ENCODE measurements at places on chromosomes 2 and 18. TPM values are rescaled to one million over a fixed set of nuclear protein-coding genes. Genes with fewer than 3 reads are reported as not detected.
A peak's percentile ranks its signal among the peaks of the same experiment; 100 is the strongest.

GRCh38 chr2:241550616-241551580 lies 7.6 kb upstream of the BOK start:
- no peaks in the 10 kb centered on the region for H3K4me1 ChIP-seq
- no peak for DNase-seq
- H3K36me3 ChIP-seq, result no peaks in the 10 kb centered on the region
- H3K27ac ChIP-seq, result no peak overlapping the region
- H3K27me3 ChIP-seq, result no peaks in the 10 kb centered on the region

RFTN2 gene
- not detected for total RNA-seq

DNA sequence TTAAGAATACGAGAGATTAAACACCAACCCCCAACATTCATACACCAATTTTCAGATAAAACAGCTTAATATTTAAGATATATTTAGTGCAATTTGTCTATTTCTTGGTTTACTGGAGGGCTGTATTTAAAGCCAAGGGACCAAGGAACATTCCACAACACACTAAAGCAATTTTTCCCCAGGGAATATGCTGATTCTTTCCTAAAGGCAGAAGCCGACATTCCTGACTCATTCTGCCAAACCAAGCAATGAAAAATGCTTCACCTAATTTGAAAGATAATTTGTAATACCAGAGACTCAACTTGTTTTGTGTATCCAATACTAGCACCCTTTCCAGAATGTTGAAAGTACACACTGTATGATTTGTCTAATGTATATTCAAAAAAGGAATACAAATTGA lies 1267.6 kb upstream of the PIK3C3 start:
- DNase-seq, result no peak
- no peaks in the 10 kb centered on the region for H3K4me1 ChIP-seq
- no peak overlapping the region for H3K27ac ChIP-seq
- H3K4me3 ChIP-seq, result no peak overlapping the region
- H3K36me3 ChIP-seq, result no peaks in the 10 kb centered on the region

MYL1 gene
- not detected for total RNA-seq

RAB11FIP5 gene
- 0.05 TPM for total RNA-seq

VPS4B gene
- 34.0 TPM for total RNA-seq

MAP3K2 gene
- total RNA-seq, result 39.6 TPM

GRCh38 chr2:216546641-216547403 lies 48.2 kb downstream of the RPL37A start:
- H3K36me3 ChIP-seq, result no peaks in the 10 kb centered on the region
- H3K27ac ChIP-seq, result no peak overlapping the region
- no peak for DNase-seq
- H3K27me3 ChIP-seq, result no peaks in the 10 kb centered on the region

GRCh38 chr2:76444732-76445131 lies 734.0 kb upstream of the GCFC2 start:
- no peaks in the 10 kb centered on the region for H3K36me3 ChIP-seq
- no peak for DNase-seq
- no peaks in the 10 kb centered on the region for H3K27me3 ChIP-seq
- H3K4me1 ChIP-seq, result no peaks in the 10 kb centered on the region
- no peak overlapping the region for H3K4me3 ChIP-seq

GRCh38 chr2:46982351-46983064 lies 66.9 kb upstream of the MCFD2 start:
- no peak for DNase-seq
- peak overlapping the region; percentile 41 for H3K4me3 ChIP-seq
- peak overlapping the region; percentile 89 for H3K27ac ChIP-seq
- no peaks in the 10 kb centered on the region for H3K27me3 ChIP-seq

DNA sequence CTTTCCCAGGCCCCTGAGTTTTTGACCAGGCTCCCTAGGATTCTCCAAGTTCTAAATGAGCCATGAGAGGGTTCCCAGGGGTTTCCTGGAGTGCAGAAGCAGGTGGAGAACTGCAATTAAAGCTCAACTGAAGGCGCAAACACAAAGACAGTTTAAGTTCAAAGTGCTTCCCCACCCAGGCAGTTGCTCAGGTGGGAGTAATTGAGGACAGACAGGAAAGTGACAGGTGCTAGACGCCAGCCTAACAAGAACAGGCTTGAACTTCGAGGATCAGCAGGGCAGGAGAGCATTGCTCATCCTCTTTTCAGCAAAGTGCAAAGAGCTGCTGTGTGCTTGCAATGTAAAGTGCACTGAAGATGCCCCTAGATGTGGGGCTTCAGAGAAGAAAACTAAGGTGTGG lies 77.2 kb upstream of the ST8SIA3 start:
- no peaks in the 10 kb centered on the region for H3K4me1 ChIP-seq
- H3K4me3 ChIP-seq, result no peak overlapping the region
- no peaks in the 10 kb centered on the region for H3K36me3 ChIP-seq

DNA sequence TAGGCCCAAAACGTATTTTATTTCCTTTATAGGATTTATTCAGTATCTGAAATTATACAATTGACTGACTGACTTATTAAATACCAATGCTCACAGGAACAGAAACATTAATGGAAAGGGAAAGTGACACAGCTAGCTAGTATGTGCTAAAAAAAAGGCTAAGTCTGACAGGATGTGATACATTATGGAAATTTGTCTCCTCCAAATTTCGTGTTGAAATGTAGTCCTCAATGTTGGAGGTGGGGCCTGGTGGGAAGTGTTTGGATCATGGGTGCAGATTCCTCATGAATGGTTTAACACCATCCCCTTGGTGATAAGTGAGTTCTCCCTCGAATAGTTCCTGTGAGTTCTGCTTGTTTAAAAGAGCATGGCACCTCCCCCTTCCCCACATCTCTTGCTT lies 70.6 kb upstream of the WDR75 start:
- no peaks in the 10 kb centered on the region for H3K27me3 ChIP-seq
- H3K4me3 ChIP-seq, result no peak overlapping the region
- no peak for DNase-seq
- H3K4me1 ChIP-seq, result no peaks in the 10 kb centered on the region
- no peaks in the 10 kb centered on the region for H3K36me3 ChIP-seq

- H3K36me3 ChIP-seq, result no peaks in the 10 kb centered on the region
- no peak for DNase-seq
- H3K4me1 ChIP-seq, result no peaks in the 10 kb centered on the region
- no peak overlapping the region for H3K27ac ChIP-seq
- no peak overlapping the region for H3K4me3 ChIP-seq
These were observed 143.4 kb downstream of the GFPT1 start for GRCh38 chr2:69243652-69244051.

DNA sequence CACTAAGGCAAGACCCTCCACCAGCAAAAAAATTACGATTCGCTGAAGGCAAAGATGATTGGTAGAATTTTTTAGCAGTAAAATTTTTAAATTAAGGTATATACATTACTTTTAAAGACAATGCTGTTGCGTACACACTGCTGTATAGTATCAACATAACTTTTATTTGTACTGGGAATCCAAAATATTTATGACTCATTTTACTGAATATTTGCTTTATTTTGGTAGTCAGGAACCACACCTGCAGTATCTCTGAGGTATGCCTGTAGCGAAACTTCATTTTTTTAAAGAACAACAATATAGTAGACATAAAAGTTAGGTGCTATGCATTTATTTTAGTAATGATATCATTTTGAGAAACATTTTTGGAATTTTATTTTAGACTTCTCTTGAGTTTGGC lies 57.8 kb downstream of the GALNT1 start:
- H3K4me3 ChIP-seq, result no peak overlapping the region
- no peaks in the 10 kb centered on the region for H3K4me1 ChIP-seq
- H3K36me3 ChIP-seq, result no peaks in the 10 kb centered on the region
- no peak overlapping the region for H3K27ac ChIP-seq
